ENCODE measurements at places on chromosomes 3 and 15. TPM values are rescaled to one million over a fixed set of nuclear protein-coding genes. Genes with fewer than 3 reads are reported as not detected.

Gene ALDH1A2
- total RNA-seq: not detected

Gene GRAMD2A
- total RNA-seq: 0.77 TPM

Gene FAM81A
- 1.6 TPM for total RNA-seq

Gene CAMKV
- total RNA-seq: 0.34 TPM

Gene GRM7
- not detected for total RNA-seq

Gene ADAMTS9
- total RNA-seq: 3.3 TPM

Gene OIP5
- total RNA-seq: 67.7 TPM

Gene SATB1
- total RNA-seq: 15.4 TPM

Gene ALDH1A3
- 141 TPM for total RNA-seq

Gene P2RY12
- not detected for total RNA-seq

Gene SLC2A2
- total RNA-seq: not detected

Gene RASL12
- total RNA-seq: 1.6 TPM

Gene TMEM108
- total RNA-seq: 0.34 TPM

Gene ANKRD63
- total RNA-seq: 0.63 TPM
